ENCODE measurements at places on chromosomes 3 and 15. TPM values are rescaled to one million over a fixed set of nuclear protein-coding genes. Genes with fewer than 3 reads are reported as not detected.

DNA sequence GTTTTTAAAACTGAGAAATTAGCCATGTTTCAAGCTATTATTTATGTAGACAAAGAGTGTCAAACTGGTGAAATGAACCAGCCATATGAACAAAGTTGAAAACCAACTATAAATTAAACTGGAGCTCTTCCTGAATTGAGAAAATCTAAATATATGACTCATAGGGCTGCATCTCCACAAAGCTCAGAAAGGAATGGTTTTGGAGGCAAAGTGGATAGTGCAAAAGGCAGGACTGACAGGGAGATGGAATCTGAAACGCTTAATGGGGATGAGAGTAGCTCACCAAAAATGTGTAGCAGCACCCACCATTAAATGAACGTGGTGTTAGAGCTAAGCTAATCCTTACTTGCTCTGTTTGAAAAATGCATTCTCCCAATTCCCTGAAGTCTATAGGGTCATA is 1066.0 kb downstream of the AGBL1 start:
- no peaks in the 10 kb centered on the region for H3K27me3 ChIP-seq
- H3K4me3 ChIP-seq = no peak overlapping the region
- H3K27ac ChIP-seq = no peak overlapping the region
- no peaks in the 10 kb centered on the region for H3K4me1 ChIP-seq

Gene PCLAF
- 55.8 TPM for total RNA-seq

DNA sequence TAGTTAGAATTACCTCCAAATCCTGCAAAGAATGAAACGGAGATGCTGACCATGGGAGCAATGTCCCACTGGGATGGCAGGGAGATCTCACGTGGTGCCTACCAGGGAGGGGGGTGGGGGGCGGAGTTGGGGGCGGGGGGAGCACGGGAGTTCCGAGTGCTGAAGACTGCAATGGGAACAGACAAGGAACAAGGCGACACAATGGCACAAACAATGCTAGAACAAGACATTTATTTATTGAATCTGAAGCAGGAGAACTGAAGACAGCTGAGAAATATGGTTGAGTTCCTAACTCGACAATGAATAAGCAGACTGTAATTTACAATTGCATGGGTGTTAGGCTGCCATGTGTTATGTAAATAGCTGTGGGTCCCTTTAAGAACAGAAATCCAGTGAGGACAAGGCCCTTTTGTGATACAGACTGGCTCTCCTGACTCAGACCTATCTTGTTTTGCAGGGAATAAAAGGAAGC is 91.2 kb downstream of the AQP9 start:
- H3K27me3 ChIP-seq = no peaks in the 10 kb centered on the region
- H3K27ac ChIP-seq = peak overlapping the region; percentile 62
- peak overlapping the region; percentile 8 for H3K4me3 ChIP-seq
- H3K36me3 ChIP-seq = no peaks in the 10 kb centered on the region
- H3K4me1 ChIP-seq = peaks cover 60% of the 10 kb centered on the region
- no peak for DNase-seq

- no peak overlapping the region for H3K27ac ChIP-seq
- DNase-seq = peak; percentile 31
- H3K36me3 ChIP-seq = no peaks in the 10 kb centered on the region
- H3K4me1 ChIP-seq = no peaks in the 10 kb centered on the region
Measured at GRCh38 chr3:124078953-124079911, 87.3 kb upstream of the ROPN1 start.

Gene PLA2G4F
- total RNA-seq = 0.87 TPM

Gene TMEM39A
- 54.3 TPM for total RNA-seq

GRCh38 chr15:85282504-85283115 is 97.8 kb upstream of the AKAP13 start:
- H3K4me3 ChIP-seq = no peak overlapping the region
- H3K27ac ChIP-seq = no peak overlapping the region
- no peaks in the 10 kb centered on the region for H3K36me3 ChIP-seq
- no peak for DNase-seq
- H3K27me3 ChIP-seq = no peaks in the 10 kb centered on the region

GRCh38 chr15:100580414-100580813 is 21.6 kb downstream of the LINS1 start:
- H3K4me3 ChIP-seq = no peak overlapping the region
- H3K36me3 ChIP-seq = no peaks in the 10 kb centered on the region
- peaks cover 15% of the 10 kb centered on the region for H3K4me1 ChIP-seq
- DNase-seq = no peak
- H3K27ac ChIP-seq = no peak overlapping the region

Gene PLCB2
- total RNA-seq = 37.3 TPM

- DNase-seq = no peak
- H3K4me1 ChIP-seq = peaks cover 33% of the 10 kb centered on the region
- no peaks in the 10 kb centered on the region for H3K27me3 ChIP-seq
- no peak overlapping the region for H3K4me3 ChIP-seq
- no peaks in the 10 kb centered on the region for H3K36me3 ChIP-seq
Measured at GRCh38 chr3:181289306-181289705, 299.8 kb upstream of the DNAJC19 start.

- H3K27me3 ChIP-seq = no peaks in the 10 kb centered on the region
- peaks cover 17% of the 10 kb centered on the region for H3K4me1 ChIP-seq
- no peak overlapping the region for H3K4me3 ChIP-seq
Measured at GRCh38 chr3:15787941-15788340, 9.8 kb downstream of the ANKRD28 start.

GRCh38 chr3:33287672-33288282 is 10.5 kb downstream of the FBXL2 start:
- H3K36me3 ChIP-seq = no peaks in the 10 kb centered on the region
- no peak for DNase-seq
- H3K27ac ChIP-seq = no peak overlapping the region
- no peaks in the 10 kb centered on the region for H3K27me3 ChIP-seq

Gene FSD2
- not detected for total RNA-seq

- no peaks in the 10 kb centered on the region for H3K36me3 ChIP-seq
- DNase-seq = no peak
- H3K4me1 ChIP-seq = no peaks in the 10 kb centered on the region
- no peak overlapping the region for H3K27ac ChIP-seq
Measured at GRCh38 chr3:175763948-175764347, 904.8 kb downstream of the NAALADL2 start.

Gene VEPH1
- total RNA-seq = 26.0 TPM

Gene ALDH1A2
- 231 TPM for total RNA-seq

GRCh38 chr15:94105760-94106159 is 125.6 kb upstream of the MCTP2 start:
- H3K27me3 ChIP-seq = peaks cover 23% of the 10 kb centered on the region
- no peak overlapping the region for H3K27ac ChIP-seq

GRCh38 chr15:98785807-98786621 is 137.7 kb downstream of the IGF1R start:
- H3K36me3 ChIP-seq = no peaks in the 10 kb centered on the region
- H3K4me3 ChIP-seq = peak overlapping the region; percentile 54
- H3K27ac ChIP-seq = peak overlapping the region; percentile 83
- H3K27me3 ChIP-seq = no peaks in the 10 kb centered on the region
- H3K4me1 ChIP-seq = peaks cover 65% of the 10 kb centered on the region

GRCh38 chr3:17155951-17156350 is 271.2 kb downstream of the PLCL2 start:
- no peak for DNase-seq
- no peak overlapping the region for H3K4me3 ChIP-seq
- peaks cover 15% of the 10 kb centered on the region for H3K4me1 ChIP-seq
- no peaks in the 10 kb centered on the region for H3K36me3 ChIP-seq

DNA sequence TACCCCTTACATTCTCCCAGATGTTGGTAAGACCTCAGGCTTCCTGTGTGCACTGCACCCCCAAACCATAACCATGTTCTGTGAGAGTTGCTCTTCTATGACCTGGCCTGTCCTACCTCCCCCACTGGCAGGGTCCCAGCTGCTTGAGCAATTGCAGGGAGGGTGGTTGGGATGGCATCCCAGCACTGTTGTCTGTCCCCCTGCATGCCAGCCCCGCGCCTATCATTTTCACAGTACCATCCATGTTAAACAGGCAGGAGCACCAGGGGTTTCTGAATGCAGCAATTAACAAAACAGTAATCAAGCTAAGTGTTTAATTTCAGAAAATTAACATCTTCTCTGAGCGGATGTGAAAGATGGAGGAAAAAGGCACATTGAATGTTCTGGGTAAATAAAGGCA is 345.5 kb downstream of the EPHB1 start:
- H3K4me1 ChIP-seq = no peaks in the 10 kb centered on the region
- H3K4me3 ChIP-seq = no peak overlapping the region
- no peak overlapping the region for H3K27ac ChIP-seq

GRCh38 chr3:167110901-167111300 is 269.2 kb downstream of the ZBBX start:
- DNase-seq = peak; percentile 7
- H3K27me3 ChIP-seq = no peaks in the 10 kb centered on the region
- H3K4me3 ChIP-seq = no peak overlapping the region
- no peaks in the 10 kb centered on the region for H3K4me1 ChIP-seq
- H3K36me3 ChIP-seq = no peaks in the 10 kb centered on the region

GRCh38 chr15:39238443-39238842 is 342.4 kb upstream of the THBS1 start:
- H3K27ac ChIP-seq = no peak overlapping the region
- H3K36me3 ChIP-seq = no peaks in the 10 kb centered on the region
- H3K4me1 ChIP-seq = no peaks in the 10 kb centered on the region
- no peaks in the 10 kb centered on the region for H3K27me3 ChIP-seq
- H3K4me3 ChIP-seq = no peak overlapping the region

DNA sequence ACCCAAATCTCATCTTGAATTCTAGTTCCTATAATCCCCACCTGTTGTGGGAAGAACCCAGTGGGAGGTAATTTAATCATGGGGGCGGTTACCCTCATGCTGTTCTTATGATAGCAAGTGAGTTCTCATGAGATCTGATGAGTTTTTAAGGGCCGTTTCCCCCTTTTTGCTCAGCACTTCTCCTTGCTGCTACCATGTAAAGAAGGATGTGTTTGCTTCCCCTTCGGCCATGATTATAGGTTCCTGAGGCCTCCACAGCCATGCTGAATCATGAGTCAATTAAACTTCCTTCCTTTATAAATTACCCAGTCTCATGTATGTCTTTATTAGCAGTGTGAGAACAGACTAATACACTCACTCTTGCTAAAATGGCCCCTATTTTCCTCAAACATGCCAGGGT is 374.7 kb downstream of the TUSC7 start:
- H3K4me1 ChIP-seq = no peaks in the 10 kb centered on the region
- no peaks in the 10 kb centered on the region for H3K36me3 ChIP-seq
- no peak for DNase-seq
- H3K4me3 ChIP-seq = no peak overlapping the region

DNA sequence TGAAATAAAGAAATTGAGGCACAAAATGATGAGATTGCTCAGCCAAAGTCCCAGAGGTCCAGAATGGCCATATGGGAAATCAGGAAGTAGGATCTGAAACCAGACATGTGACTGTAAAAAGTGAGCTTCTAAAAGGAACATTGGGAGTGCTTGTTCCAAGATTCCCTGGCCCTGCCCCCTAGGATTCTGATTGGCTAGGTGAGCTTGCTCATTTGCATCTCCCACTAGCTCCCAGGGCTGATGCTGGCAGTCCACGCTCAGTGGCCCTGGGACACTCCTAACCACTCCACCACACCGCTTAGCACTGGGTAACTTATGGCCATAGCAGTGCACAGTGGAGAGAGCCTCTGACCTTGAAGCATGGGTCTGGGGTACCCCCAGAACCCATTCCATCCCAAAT is 326.7 kb downstream of the NTRK3 start:
- no peak overlapping the region for H3K4me3 ChIP-seq
- no peaks in the 10 kb centered on the region for H3K36me3 ChIP-seq
- no peaks in the 10 kb centered on the region for H3K4me1 ChIP-seq

DNA sequence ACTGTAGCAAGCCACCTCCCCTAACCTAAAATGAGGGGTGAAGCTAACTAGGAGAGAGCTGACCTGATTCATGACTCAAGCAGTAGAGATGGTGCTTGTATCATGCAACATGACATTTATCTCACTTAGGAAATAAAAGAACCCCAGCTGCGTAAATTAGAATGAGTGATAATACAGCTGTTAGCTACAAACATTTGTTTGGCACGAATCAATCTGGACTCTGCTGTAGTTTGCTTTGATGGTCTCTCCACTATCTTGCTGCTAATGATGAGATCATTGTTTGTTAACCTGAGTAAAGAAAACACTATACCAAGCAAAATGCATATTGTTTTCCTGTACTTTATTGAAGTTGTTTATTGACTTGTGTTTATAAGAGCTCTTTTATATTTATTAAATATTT is 92.6 kb downstream of the ALDH1A2 start:
- no peaks in the 10 kb centered on the region for H3K27me3 ChIP-seq
- no peaks in the 10 kb centered on the region for H3K4me1 ChIP-seq
- peaks cover 4% of the 10 kb centered on the region for H3K36me3 ChIP-seq
- no peak overlapping the region for H3K27ac ChIP-seq
- no peak for DNase-seq
- no peak overlapping the region for H3K4me3 ChIP-seq

DNA sequence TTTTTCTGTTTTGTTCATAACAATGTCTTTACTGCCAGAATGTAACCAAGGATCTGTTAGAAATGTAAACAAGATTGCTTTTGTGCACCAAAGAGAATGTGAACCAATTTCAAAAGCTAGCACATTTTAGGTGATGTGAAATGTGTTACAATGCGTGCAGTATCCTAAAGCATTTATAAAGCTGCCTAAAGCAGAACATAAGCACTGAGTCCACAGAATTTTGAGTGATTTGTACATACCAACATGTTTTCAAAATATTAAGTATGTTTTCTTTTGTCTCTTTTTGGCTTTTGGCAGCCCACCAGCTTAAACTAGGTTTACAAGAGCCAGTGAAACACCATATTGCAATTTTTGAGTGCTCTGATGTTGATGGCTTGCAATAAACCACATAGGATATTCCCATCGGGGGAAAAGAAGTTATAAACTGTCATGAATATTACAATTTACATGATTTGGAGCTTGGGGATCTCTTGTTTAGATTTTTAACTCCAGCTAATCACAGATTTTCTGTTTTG is 364.0 kb downstream of the ZIC1 start:
- no peak for DNase-seq
- no peaks in the 10 kb centered on the region for H3K27me3 ChIP-seq
- no peaks in the 10 kb centered on the region for H3K4me1 ChIP-seq
- H3K4me3 ChIP-seq = no peak overlapping the region
- H3K27ac ChIP-seq = no peak overlapping the region
- no peaks in the 10 kb centered on the region for H3K36me3 ChIP-seq

Gene DHFR2
- total RNA-seq = 5.0 TPM

Gene CYP8B1
- not detected for total RNA-seq

DNA sequence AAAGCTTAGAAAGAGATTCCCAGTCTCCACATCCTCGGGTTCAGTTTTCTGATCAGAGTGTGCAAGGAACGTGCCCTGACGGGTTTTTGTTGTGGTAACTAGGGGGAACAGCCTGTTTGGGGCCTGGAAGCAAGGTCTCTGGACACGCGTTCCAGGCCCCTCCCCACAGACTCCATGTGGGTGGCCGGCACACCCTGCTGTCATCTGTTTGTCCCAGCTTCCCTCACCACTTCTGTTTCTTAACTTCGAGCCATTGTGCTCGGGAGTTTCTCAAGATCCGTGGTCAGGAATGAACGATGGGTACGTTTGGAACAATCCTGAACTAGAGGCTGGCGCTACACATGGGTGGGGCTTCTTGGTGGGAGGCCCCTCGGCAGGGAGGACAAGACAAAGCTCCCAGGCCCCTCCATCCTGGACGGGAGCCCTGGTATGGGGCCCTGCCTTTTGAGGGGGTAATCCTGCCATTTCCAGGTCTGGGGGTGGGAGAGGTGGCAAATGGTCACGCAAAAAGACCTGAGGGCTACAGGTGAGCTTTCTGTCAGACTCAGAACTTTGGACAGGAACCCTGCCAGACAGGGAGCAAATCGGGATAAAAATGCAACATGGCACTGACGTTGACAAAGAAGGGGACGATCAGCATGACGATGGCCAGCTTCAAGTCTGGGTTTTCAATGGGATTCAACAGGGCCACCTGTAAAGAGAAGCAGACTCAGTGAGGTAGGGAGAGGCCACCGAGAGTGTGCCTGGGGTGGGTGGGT is 8.5 kb upstream of the MUSTN1 start:
- H3K36me3 ChIP-seq = no peaks in the 10 kb centered on the region
- H3K27me3 ChIP-seq = no peaks in the 10 kb centered on the region
- H3K27ac ChIP-seq = no peak overlapping the region
- no peaks in the 10 kb centered on the region for H3K4me1 ChIP-seq

Gene EIF3J
- total RNA-seq = 86.5 TPM
